Stimulated activated CD4-positive, alpha-beta T cell treated with anti-CD3 and anti-CD28 coated beads, Interleukin-15, amount 100 ng/mL, for 24 hours (primary cell): ENCODE measurements at places on chromosomes 3 and 15.
A peak's percentile ranks its signal among the peaks of the same experiment; 100 is the strongest.

GRCh38 chr3:93867425-93867824 lies 106.3 kb downstream of the PROS1 start:
- no peak for DNase-seq

GRCh38 chr15:64858021-64858575 lies 16.4 kb downstream of the PLEKHO2 start:
- no peak for DNase-seq

- no peak for DNase-seq
Observed at GRCh38 chr3:114615523-114616085, 321.8 kb downstream of the TIGIT start.

- peak; percentile 44 for DNase-seq
Observed at GRCh38 chr15:90620379-90621067, 90.8 kb downstream of the CRTC3 start.

GRCh38 chr15:38609097-38609738 lies 44.6 kb upstream of the RASGRP1 start:
- no peak for DNase-seq

GRCh38 chr15:57890351-57890750 lies 175.2 kb downstream of the ALDH1A2 start:
- DNase-seq: no peak

DNA sequence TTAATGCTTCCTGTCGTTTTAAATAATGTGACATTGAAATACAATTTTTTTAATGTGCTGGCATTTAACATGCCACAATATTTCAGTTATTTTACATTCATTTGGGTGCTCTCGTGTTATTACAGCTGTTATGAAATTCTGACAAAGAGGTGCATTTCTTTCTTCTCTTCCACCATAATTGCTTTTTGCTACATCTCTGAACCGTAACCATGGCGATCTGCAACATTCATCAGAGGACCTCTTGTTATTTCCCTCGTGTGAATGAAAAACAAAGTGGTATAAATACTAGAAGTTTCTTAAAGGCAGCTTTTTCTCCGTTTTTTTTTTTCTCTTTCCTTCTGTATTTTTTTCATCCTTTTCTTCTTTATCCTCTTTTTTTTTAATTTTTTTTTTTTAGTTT lies 316.4 kb downstream of the MCTP2 start:
- no peak for DNase-seq

DNA sequence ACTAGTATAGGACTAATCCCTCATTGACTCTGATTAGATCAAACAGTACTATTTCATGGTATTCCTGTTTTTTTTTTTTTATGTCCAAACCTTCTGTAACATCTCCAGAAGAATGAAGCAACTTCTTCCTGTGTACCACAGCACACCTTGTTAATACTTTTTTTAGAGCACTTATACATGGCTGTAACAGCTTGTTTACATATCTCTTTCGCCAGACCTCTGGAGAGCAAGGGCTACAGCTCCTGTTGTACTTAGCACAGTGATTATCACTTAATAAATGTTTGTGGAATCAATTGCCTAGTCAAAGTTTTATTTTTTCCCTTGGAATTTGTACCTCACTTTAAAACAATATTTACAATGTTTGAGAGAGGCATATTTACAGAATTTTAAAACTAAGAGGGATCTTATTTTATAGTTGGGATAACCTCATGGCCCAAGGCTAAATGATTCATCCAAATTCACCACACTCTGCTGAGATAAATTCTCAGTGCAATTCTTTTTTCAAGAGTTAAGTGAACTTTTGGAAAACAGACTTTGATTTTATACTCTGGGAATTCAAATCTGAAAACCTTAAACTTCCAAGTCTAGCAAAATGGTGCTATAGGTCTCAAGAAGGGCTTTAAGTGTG lies 9.2 kb upstream of the GATM start:
- DNase-seq: no peak

- no peak for DNase-seq
Observed at GRCh38 chr15:47705281-47705997, 11.9 kb upstream of the SEMA6D start.

- DNase-seq: no peak
Observed at GRCh38 chr15:68599560-68600071, 20.8 kb downstream of the CORO2B start.

DNA sequence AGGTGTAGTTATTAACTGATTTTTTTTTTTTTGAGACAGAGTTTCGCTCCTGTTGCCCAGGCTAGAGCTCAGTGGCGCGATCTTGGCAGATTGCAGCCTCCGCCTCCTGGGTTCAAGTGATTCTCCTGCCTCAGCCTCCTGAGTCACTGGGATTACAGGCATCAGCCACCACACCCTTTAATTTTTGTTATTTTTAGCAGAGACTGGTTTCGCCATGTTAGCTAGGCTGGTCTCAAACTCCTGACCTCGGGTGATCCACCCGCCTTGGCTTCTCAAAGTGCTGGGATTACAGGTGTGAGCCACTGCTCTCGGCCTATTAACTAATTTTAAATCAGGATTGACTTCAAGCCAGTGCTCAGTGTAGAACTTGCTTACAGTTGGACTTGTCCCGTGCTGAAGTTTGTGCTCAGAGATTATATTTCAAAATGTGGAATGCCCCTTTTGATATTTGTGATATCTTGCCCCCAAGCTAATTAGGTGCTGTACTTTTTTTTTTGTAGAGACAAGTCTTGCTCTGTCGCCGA lies 6.0 kb downstream of the SKIL start:
- no peak for DNase-seq

DNA sequence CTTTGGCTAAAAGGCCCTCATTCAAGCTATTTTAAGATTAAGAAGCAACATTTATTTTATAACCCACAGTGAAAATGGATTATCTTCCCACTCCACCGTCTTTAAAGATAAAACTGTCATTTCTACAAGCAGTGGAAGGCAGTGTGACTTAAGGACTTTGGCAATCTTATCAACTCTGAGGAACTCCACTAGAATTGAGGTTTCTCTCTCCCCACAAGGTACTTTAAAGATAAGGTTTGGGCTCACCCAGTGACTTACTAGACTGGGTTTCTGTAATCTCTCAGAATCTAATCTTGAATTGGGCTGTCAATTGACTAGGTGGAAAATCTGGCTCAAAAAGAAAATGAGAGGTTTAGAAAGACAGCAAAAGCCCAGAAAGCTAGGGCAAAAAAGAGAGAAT lies 21.7 kb downstream of the ZNF385D start:
- no peak for DNase-seq

GRCh38 chr15:85792102-85792731 lies 2.5 kb downstream of the KLHL25 start:
- no peak for DNase-seq

DNA sequence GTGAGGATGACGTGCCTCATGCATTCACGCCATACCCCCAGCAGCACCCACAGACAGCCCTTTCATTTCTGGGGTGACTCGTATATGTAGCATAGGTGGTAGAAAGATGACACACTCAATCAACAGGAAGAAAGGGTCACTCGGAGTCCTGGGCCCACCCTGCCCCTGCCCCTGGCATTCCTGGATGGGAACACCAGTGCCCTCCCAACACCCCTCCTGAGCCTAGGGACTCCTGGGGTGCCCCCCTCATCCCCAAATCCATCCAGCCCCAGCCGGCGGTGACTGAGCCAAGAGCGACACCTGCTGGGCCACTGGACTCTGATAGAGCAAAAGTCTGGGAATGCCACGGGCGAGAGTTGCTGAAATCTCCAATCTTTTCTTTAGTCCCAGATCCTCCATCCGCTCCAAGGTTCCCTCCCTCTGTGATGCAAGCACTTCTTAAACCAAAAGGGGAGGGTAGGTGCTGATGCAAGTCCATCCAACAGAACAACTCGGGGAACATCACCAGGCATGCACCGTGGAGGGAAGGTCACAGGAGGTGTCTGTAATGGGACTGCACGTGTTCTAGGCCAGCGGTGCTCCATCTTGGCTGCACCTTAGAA lies 31.1 kb downstream of the ACAN start:
- DNase-seq: peak; percentile 27

DNA sequence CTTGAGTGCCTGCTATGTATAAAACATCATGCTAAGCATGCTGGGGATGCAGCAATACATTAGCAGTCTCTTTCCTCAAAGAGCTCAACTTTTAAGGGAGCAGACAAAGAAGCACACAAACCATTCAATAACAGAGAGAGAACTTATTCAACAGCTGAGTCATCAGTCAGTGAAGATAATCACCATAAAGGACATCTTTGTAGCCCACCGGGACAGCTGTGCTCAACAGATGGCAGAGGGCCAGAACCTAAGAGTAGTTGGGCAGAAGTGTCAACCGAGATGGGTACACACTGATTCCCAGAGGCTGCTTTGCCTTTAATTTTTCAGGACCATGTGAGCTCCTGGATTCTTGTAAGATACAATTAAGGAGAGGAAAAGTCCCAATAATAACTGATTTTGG lies 4.2 kb upstream of the RAB8B start:
- no peak for DNase-seq

GRCh38 chr3:156330415-156330814 lies 210.0 kb downstream of the KCNAB1 start:
- DNase-seq: no peak

- DNase-seq: no peak
Observed at GRCh38 chr15:25690673-25691543, 172.2 kb downstream of the ATP10A start.

DNA sequence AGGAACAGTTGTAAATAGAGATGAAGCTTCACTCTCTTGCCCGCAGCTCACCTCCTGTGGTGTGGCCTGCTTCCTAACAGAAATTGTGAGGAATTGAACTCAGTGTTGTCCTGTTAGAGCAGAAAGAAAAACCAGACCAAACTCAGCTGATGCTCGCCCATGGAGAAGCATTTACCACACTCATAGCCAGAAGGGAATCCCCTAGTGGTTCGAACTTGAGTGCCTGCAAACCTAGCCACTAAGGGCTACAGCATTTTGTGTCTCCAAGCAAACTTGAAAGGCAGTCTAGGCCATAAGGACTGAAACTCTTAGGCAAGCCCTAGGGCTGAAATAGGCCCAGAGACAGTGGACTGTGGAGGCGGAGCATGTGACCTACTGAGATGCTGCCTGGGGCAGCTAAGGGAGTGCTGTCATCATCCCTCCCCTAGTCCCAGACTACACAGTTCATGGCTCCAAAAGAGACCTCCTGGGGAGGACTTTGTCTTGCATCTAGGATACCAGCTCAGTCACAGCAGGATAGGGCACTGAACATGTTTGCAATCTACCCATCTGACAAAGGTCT lies 44.5 kb upstream of the MCTP2 start:
- DNase-seq: no peak

GRCh38 chr3:23431764-23432163 lies 228.6 kb downstream of the UBE2E2 start:
- no peak for DNase-seq

DNA sequence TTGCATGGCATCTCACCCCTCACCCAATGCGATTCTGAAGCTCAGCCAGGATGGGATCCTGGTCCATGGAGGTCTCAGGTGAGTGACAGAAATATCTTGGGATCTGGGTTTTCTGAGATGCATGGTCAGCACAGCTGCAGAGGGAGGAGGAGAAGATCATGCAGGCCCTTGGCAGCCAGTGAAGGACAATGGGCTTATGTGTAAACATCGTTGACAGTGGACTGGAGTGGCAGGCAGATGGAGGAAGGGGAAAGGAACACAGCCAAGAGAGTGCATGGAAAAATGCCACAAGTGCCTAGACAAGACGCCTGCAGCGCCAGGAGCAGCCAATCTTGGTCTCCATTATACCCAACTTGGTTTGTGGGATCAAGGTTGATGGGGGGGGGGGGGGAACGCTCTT lies 347.9 kb downstream of the MCTP2 start:
- DNase-seq: no peak

GRCh38 chr15:95009635-95010034 lies 778.3 kb downstream of the MCTP2 start:
- no peak for DNase-seq

DNA sequence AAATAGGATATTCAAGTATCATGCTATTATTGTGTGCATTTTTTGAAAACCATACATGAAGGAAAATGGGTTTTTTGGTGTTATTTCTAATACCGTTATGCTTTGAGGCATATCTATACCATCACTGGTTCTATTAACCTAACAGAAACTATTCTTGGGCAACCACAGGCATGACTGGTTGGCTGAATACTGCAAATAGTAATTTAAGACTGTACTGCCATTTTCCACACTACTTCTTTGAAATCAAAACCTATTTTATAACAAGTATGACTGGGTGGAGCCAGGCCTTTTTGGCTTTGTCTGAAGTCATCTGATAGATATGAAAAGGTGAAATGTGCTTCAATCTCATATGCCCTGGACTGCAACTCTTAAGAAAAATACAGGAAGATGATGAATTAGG lies 115.1 kb downstream of the ULK4 start:
- DNase-seq: peak; percentile 31

DNA sequence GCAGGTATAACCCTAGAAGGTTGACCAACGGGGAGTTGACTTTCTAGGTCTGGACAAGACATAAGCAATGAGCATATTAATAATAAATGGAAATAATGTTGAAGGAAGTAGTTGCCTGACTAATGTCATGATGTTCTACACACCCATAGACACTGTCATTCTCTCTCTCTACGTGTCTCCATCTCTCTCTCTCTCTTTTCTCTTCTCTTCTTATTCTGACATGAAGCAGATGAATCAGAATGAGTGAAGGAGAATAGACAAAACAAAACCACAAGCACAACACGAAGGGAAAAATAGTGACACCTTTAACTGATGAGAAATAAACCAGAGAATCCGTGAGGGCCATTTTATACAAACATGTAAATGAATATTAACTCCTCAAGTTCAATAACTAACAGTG lies 26.7 kb upstream of the CCDC80 start:
- DNase-seq: no peak

DNA sequence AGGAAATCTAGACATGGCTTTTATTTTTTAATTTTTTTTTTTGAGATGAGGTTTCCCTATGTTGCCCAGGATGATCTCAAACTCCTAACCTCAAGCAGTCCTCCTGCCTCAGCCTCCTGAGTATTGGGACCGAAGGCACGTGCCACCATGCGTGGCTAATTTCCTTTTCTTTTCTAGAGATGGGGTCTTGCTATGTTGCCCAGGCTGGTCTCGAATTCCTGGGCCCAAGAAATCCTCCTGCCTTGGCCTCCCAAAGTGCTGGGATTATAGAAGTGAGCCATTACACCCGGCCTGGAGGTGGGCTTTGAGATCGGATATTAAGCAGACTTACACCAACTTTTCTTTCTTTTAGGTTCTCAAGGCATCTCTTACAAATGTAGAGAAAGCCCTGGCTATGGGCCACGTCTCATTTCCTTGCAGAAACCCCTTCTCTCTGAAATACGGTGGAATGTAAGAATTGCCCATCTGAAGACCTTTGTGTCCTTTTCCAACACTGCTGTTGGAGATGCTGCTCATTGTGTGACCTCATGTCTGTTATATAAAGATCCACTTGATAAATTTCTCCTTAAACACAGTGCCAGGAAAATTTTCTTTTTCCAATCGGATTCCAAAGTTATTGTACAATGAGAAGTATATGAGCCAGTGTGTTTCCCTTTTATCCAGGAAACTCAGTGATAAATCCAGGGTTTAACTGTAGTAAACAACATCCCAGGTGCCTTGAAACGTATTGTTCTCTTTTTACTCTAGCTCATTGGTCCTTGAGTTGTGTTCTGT lies 36.8 kb upstream of the CFAP161 start:
- DNase-seq: no peak

- DNase-seq: no peak
Observed at GRCh38 chr3:36959821-36960220, 15.0 kb upstream of the TRANK1 start.
